ENCODE measurements at places on chromosomes 1 and 21. TPM values are rescaled to one million over a fixed set of nuclear protein-coding genes. Genes with fewer than 3 reads are reported as not detected.

DNA sequence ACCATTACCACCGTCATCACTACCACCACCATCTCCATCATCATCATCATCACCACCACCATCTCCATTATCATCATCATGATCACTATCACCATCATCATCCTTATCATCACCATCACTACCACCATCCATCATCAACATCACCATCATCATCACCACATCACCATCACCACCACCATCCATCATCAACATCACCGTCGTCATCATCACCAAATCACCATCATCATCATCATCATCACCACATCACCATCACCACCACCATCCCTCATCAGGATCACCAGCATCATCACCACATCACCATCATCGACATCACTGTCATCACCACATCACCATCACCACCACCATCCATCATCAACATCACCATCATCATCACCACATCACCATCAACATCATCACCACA lies 203.0 kb upstream of the VAMP3 start:
- DNase-seq: no peak

DNA sequence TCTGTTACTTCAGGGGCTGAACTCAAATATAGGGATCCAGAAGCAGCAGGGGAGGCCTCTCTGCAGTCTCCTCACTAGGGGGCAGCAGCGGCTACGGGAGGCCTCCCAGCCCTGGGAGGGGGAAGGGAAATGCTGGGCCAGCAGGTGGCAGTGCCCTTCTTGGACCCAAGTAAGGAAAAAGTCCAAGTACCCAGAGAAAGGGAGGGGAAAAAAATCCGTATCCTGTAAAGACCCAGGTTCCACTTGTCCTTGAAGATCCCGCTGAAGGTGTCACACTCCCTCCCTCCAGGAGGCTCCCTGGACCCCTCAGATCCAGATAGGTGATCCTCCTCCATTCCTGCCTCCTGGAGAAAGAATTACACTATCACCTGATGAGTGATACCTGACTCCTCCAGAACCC lies 14.1 kb upstream of the NUAK2 start:
- no peak for DNase-seq

GRCh38 chr21:31688603-31689368 lies 29.3 kb downstream of the SOD1 start:
- no peak for DNase-seq

DNA sequence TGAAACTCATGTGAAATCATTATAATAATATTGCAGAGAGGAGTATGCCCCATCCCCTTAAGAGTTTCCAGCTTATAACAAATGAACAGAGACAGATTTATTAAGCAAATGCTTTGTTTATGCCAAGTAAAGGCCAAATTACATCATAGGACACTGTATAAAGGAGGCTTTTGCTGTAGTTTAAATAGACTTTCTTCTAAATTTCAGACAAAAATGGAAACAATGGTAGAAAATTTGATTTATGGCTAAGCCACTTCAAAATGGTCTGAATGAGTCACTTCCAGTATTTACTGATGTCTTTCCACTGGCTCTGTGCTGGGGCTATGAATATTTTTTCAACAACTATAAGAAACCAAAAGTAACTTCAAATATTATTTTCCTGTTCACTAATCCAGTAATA lies 81.1 kb upstream of the ST6GALNAC5 start:
- no peak for DNase-seq

Gene GBP7
- total RNA-seq: not detected
